ENCODE measurements at places on chromosomes 1 and 21.

GRCh38 chr1:43536864-43537358 is 6.2 kb downstream of the PTPRF start:
- no peak for DNase-seq

GRCh38 chr1:116310180-116310579 is 62.9 kb upstream of the ATP1A1 start:
- no peak for DNase-seq

DNA sequence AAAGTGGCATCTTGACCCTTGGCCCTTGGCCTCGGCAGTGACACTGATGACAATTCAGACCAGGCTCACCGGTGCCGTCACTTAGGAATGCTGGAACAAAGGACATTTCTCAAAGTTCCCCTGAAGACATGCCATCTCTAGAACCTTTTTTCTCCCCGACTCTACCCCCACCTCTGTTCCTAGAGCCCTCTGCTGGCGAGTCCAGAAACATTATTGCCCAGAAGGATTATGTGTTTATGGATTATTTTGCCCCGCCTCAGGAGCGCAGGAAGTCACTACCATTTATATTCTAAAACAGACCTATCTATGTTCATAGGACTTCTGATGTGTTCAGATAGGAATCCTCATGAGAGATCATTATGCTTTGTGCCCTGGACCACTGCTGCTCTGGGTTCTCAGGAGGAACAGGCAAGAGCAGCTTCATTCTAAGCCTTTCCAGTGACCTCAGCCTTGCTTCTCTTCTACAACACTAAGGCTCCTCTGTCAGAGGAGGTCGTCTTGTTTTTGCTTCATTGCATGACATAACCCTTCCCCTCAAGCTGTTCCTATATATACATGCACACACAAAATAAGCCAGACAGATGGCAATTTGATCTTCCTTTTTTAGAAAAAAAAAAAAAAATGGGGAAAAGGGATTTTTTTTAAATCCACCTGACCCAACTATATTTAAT is 12.4 kb upstream of the SHISA4 start:
- no peak for DNase-seq

DNA sequence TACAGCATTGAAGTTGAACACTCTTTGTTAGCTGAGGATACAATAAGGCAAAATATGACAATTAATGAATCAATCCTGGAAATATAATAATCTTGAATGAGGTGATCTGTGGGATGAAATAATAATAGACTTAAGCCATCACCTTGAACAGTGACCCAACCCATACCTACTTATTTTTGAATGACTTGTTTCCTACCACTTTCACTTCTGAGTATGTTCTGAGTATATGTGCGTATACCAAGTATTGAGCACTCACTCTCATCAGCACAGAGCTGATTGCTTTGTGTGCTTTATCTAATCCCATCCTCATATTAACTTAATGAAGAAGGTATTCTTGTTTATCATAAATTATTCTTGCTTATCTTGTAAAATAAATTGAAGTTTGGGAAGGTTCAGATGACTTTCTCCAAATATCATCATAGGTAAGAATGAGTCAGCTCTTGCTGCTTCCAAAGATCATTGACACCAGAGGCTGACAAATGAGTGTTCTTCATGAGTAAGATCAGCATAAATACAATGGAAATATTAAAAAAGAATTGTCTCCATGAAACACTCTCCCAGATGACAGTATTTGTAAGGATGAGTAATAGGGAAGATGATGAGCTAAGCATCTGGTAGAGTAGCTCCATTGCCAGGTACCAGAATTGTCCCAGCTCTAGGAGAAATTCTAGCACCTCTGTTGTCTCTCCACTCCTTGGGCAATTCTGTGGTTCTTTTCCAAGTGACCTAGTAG is 198.1 kb upstream of the KIAA0040 start:
- no peak for DNase-seq

DNA sequence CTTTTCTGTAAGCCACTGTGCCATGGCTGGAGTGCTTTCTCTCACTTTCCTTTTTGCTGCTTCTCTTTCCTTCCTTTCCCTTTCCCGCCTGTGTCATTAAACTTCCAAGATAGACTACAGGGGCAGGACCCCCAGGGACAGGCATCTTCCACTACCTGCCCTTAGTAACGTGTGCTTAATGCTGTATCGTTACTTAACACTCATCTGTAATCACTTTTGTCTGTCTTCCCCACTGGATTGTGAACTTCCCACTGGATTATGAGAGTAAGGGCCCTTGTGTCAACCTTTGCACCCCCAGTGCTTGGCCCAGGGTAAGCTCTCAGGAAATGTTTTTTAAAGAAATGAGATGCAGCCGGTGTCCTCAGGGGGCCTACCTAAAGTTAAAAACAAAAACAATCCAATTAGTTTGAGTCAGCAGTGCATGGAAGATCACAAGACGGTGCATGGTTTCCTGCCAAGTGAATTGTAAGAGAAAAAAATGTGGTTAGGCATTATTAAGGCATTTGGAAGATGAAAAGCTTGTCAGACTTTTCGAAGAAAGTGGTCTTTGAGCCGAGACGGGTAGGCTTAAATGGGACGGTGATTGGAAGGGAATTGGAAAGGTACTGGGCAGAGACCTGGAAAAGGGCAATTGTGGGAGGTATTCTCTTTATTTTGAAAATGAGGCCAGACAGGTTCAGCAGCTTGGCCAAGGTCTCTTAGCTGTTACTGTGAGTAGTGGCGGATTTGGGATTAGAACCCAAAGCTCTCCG is 958 bp downstream of the LYPLAL1 start:
- DNase-seq = no peak

DNA sequence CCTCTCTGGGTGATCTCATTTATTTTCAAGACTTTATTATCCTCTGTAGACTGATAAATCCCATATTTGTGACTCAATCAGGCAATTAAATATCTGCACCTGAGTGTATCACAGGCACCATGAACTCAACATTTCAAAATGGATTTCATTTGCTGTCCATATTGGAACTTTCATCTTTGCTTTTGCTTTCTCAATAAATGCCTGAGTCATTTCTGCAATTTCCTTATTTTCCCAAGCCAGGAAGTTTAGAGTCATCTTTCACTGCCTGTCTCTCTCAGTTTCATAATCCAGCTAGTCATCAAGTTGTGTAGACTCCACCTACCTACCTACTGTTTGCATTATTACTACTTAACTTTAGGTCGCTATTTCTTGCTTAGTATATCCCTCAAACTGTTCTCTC is 540.9 kb downstream of the LMO4 start:
- DNase-seq = no peak

- DNase-seq = no peak
Observed at GRCh38 chr1:53725238-53725689, 13.7 kb downstream of the GLIS1 start.

DNA sequence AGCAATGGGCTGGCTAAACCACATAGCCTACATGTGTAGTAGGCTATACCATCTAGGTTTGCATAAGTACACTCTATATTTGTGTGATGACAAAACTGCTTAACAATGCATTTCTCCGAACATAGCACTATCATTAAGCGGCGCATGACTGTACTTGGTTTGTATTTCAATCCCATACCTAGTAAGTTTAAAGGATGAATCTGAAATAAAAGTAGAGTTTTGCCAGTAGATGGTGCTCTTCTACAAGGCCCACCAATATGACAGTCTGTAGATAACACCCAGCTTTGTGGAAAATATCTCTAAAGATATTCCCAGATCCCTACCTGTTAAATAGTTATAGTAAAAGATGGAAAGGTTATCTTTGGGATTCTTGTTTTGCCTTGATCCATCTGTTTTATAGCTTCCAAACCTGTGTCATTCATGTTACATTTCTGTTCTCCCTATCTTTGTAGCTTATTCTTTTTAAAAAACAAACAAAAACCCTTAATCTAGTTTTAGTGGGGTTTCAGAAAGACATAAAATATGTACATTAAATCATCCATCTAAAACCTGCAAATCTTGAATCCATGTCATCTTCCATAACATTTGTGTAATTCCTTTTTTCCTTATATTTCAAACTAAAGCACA is 33.9 kb upstream of the ASPM start:
- DNase-seq = no peak

- no peak for DNase-seq
Observed at GRCh38 chr1:94843846-94844245, 23.7 kb downstream of the SLC44A3 start.

GRCh38 chr1:113875714-113876113 is 4.2 kb upstream of the PTPN22 start:
- DNase-seq = no peak

DNA sequence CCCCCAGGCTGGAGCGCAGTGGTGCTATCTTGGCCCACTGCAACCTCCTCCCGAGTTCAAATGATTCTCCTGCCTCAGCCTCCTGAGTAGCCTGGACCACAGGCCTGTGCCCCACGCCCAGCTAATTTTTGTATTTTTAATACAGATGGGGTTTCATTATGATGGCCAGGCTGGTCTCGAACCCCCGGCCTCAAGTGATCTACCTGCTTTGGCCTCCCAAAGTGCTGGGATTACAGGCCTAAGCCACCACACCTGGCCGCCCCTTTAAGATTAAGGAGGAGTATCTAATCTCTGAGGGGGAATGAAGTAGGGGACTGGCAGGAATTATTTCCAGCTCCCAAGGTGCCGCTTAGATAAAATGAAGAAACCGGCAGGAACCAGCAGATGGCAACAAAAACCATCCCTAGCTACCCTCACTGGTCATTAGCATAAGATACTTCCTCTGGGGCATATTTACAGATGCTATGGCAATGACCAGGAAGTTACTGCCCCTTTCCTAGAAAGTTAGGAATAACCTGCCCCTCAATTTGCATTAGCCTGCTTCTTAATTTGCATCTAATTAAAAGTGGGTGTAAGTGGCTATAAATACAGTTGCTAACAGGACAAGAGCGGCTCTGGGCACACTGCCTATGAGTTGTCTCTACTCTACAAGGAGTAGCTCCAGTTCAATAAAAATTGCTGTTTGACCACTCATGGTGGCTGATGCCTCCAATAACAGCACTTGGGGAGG is 7.1 kb upstream of the NSUN4 start:
- no peak for DNase-seq

GRCh38 chr1:15220024-15220392 is 27.0 kb upstream of the FHAD1 start:
- DNase-seq = no peak

GRCh38 chr1:202349206-202349928 is 868 bp downstream of the PPP1R12B start:
- no peak for DNase-seq

DNA sequence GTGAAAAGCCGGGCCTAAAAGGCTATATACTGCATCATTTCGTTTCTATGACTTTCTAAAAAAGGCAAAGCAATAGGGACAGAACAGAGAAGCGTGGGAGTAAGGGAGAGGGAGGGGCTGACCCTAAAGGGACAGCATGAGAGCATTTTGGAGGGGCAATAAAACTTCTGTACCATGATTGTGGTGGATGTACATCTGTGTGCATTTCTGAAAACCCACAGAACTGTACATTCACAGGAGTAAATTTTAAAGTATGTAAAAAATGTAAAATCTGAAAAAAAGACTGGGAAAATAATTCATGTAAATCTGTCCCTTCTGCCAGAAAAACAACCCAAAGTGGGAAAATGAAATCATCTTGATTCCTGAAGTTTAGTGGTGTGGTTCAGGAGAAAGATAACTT is 235.4 kb downstream of the CENPF start:
- no peak for DNase-seq

GRCh38 chr1:74005533-74005932 is 192.4 kb downstream of the LRRIQ3 start:
- DNase-seq = no peak

DNA sequence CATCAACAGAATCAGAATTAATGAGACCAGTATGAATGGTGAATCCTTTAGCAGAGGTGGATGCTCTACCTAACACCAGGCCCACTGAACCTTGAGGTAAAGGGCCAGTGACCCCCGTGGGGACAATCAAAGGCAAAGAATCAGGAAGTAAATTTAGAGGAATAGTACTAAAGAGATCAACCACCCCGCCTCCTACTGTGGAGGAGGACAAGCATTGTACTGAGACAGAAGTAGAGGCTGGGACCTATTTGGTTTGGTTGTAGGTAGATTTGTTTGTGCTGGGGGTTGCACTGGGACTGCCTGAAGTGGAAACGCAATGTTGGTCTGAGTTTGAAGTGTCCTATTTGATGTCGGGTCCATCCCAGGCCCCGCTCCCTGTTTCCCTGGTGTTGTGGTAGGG is 9.5 kb downstream of the CD48 start:
- no peak for DNase-seq

DNA sequence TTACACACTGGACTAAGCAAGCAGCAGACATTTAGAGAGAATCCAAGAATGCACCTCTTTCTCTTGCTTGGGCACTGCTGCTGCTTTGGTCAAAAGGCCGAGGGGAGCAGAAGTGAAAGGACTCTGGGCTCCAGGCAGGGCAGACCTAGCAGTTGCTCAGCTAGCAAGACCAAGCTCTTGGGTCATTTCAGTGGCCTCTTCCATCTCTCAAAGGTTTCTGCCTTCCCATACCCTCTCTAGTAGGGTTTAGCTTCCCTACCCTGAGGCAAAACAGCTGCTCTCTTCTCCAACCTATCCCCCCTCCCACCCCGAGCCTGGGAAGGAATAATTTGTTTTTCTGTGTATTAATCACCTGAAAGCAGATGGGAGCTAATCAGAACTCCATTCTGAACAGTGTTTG is 25.8 kb downstream of the TFAP2E start:
- DNase-seq = no peak

DNA sequence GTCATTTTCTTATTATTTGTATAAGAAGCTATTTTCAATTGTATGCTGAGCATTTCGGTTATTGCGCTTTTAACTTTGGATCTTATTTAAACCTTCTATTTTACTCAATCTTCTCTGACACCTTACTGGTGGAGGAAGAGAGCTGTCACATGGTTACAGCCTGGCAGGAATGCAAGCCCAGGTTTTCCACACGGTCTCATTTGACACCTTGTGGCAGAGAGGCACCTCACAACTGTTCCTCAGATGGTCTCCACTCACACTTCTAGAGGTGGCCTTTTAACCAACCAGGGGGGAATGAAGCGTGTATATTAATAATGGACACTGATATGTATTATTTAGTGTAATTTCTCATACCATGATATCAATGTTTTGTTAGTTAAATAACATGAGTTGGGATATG is 9.6 kb downstream of the OR2T33 start:
- DNase-seq = no peak

DNA sequence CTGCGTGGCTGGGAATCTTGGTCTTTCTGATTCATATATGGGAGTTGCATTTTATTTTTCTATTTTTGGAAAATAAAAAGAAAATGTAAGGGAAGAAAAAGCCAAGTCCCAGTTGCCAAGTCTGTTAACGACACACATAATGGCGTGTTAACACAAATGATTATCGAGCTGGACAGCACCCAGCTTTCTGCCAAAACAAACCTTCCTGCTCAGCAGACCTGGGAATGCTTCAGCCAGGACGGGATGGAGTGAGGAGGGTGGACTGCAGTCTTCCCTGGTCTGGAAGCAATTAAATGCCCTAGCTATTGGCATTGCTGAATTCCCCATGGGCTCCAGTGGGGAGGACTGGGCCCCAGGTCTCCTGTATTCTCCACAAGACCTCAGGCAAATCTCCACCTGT is 184.2 kb upstream of the USP24 start:
- no peak for DNase-seq

Data from C1 segment of cervical spinal cord (tissue), 14 donors.